ENCODE measurements at places on chromosomes 2 and 18.

DNA sequence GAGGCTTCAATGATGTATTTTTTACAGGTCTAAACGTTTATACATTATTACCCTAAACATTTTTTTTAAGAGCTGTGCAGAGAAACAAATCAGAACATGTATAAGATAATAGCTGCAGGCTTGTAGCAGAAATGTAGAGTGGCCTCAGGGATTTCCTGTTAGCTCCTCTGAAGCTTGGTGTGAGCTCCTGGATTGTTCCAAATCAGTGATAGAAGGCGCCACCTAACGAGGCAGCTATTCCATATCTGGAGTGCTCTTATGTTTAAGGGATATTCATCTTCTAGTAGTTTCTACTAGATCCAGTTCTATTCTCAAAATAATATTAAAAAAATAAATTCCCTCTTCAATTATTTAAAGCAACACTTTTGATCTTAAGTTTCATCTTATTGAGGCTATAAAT, 93.1 kb downstream of the LRP1B start:
- DNase-seq: no peak

GRCh38 chr2:197176522-197176921, 134.1 kb downstream of the ANKRD44 start:
- no peak for DNase-seq

- no peak for DNase-seq
Measured at GRCh38 chr2:192157776-192158175, 37.0 kb downstream of the TMEFF2 start.

DNA sequence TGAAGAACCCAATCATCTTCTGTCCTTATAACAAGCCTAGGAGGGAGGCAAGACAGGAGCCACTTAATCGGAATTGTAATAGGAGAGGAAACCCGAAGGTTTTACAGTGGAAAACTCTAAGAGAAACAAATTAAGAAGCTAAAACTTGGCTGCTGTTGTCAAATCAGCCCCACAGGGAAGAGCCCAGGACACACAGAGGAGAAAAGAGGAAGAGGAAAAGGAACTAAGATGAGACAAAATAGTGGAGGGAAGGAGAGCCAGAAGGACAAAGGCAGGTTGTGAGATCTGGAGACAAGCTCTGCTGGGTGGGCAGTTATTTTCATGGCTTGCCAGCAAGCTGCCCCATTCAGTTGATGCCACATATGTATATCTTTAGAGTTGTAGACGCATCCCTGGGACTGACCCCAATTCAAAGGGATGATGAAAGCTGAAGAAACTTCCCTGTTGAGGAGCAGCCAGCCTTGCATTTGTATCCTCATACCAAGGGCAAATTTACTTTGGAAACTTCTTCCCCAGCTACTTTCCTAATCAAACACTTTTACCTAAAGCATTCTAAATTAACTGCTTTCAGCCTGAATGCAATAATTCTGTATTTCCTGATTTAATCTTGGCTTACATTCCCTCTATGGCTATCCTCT, 499.8 kb upstream of the MEIS1 start:
- no peak for DNase-seq

GRCh38 chr2:24164416-24164973, 10.4 kb upstream of the FAM228A start:
- peak; percentile 35 for DNase-seq

DNA sequence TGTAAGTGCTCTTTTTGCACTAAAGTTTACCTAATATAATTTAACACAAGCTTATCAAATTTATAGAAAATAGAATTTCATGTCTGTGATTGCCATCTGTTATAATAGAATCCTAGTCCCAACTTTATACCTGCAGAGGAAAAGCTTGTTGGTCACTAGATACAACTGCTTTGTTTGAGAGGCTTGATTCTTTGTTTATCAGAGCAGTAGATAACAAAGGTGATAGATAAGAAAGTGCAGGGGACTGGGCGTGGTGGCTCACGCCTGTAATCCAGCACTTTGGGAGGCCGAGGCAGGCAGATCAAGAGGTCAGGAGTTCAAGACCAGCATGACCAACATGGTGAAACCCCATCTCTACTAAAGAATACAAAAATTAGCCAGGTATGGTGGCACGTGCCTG, 528.0 kb downstream of the STK39 start:
- DNase-seq: no peak

DNA sequence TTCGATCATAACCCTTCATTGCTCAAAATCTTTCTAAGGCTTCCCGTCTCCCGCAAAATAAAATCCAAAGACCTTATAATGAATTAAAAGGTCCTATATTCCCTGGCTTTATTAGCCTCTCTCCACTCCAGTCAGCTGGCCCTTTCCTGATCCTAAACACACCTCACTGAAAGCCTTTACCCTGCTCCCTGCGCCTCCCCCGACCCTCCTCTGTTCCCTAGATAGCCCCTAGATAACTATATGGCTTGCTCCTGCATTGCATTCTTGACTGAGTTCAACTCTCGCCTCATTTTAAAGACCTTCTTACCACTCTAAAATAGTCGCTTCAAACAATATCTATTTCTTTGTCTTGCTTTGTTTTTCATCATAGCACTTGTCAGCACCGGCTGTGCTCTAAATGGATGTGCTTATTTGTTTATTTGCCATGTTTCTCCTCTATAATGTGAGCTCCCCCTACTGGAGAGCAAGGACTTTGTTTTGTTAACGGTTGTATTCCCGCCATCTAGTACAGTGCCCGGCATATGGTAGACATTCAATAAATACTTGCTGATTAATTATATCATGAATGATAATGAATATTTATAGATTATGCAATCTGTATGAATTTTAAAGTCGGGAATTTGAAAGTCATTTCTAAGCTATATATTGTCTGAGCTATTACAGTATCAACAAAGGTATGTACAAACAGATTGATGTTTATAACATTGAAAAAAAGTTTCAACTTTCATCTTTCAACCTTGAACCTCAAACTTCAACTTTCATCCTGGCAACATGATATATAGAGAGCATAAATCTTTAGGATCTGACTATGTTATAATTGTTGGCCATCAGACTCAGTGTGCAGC, 32.4 kb upstream of the VIT start:
- peak; percentile 44 for DNase-seq

GRCh38 chr2:114122930-114123329, 233.0 kb downstream of the ACTR3 start:
- no peak for DNase-seq

DNA sequence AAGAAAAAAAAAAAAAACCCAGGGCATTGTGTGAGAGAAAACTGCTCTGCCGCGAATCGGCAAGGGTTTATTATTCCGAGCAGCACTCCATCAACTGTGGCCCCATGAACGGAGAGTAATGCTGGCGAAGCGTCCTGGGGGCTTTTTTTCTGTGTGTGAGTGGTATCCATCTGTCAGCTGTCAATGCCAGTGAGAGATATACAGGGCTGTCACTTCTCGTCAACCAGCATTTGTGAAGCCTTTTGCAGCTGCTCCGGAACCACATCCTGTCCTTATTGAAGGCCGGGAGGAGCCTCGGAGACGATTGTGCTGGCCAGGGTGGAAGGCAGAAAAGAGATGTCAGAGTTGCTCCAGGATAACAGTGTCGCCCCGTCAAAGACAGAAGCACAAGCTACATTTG, 356.9 kb upstream of the SMIM21 start:
- no peak for DNase-seq

DNA sequence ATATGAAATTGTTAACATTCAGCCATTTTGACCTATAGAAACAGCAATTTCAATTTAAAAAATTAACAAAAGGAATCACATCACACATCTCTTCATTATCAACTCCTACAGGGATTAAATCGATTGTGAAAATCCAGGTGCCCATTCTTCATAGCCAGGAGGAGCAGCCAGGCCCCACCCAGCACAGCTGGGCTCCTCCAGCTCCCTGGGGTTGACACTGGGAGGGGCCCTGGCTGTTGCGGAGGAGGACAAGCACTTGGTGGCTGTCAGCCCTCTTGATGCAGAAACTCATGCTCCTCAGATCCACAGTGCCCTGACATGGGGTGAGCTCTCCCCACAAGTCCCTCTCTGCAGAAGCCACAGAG, 99.8 kb downstream of the FAM210A start:
- DNase-seq: no peak

DNA sequence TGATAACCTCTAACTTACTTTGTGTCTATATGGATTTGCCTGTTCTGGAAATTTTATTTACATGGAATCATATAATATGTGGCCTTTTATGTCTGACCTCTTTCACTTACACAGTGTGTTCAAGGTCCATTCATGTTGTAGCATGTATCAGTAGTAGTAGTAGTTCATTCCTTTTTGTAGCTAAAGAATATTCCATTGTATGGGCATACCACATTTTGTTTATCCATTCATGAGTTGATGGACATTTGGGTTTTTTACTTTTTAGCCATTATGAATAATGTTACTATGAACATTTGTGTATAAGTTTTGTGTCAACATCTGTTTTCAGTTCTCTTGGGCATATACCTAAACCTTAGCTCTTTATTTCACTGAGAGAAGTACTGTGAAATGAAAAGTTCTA, 11.5 kb downstream of the BBS5 start:
- no peak for DNase-seq

GRCh38 chr2:172082944-172083627, 2.2 kb upstream of the DLX1 start:
- no peak for DNase-seq

GRCh38 chr2:109463891-109464290, 149.9 kb downstream of the SEPTIN10 start:
- DNase-seq: no peak

Data from AML-193 (cell line).